Activated CD4-positive, alpha-beta memory T cell treated with anti-CD3 and anti-CD28 coated beads, Interleukin-2, amount 10 ng/mL, durations not matched to agents 7 days and 5 days (primary cell): ENCODE measurements at places on chromosomes 1 and 21. TPM values are rescaled to one million over a fixed set of nuclear protein-coding genes. Genes with fewer than 3 reads are reported as not detected.

FAM177B gene
- not detected for total RNA-seq

- H3K36me3 ChIP-seq = no peaks in the 10 kb centered on the region
- DNase-seq = no peak
- H3K4me3 ChIP-seq = no peak overlapping the region
Measured at GRCh38 chr1:99963041-99963795, 6.6 kb upstream of the SLC35A3 start.

DNA sequence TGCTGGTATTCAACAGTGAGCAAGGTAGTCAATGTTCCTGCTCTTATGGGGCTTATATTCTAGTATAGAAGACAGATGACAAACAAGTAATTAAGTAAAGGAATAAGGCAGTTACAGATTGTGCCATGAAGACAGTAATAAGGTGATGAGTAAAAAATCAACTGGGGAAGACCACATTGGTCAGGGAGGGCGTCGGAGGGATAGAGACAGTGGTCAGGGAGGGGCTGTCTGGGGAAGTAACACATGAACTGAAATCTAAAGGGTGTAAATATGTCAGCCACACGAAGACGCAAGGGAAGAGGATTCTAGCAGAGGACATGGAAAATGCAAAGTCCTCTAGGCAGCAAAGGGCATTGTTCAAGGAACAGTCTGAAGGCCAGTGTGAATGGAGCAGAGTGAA lies 10.1 kb downstream of the IL12RB2 start:
- no peaks in the 10 kb centered on the region for H3K27me3 ChIP-seq
- no peak for DNase-seq
- no peak overlapping the region for H3K27ac ChIP-seq
- H3K4me1 ChIP-seq = peaks cover 51% of the 10 kb centered on the region
- no peak overlapping the region for H3K4me3 ChIP-seq

GRCh38 chr1:57494530-57495079 lies 70.7 kb upstream of the DAB1 start:
- no peak overlapping the region for H3K27ac ChIP-seq
- H3K36me3 ChIP-seq = no peaks in the 10 kb centered on the region
- no peaks in the 10 kb centered on the region for H3K27me3 ChIP-seq
- no peaks in the 10 kb centered on the region for H3K4me1 ChIP-seq
- H3K4me3 ChIP-seq = no peak overlapping the region
